Memory B cell (primary cell): ENCODE measurements at places on chromosomes 16 and 17.

GRCh38 chr17:10162096-10162495 lies 36.3 kb downstream of the GAS7 start:
- DNase-seq: no peak

GRCh38 chr17:56870081-56870651 lies 36.2 kb downstream of the DGKE start:
- DNase-seq: no peak

- DNase-seq: no peak
Observed at GRCh38 chr16:89623511-89624261, 10.2 kb downstream of the DPEP1 start.

GRCh38 chr16:70700101-70701020 lies 14.5 kb upstream of the MTSS2 start:
- DNase-seq: no peak

DNA sequence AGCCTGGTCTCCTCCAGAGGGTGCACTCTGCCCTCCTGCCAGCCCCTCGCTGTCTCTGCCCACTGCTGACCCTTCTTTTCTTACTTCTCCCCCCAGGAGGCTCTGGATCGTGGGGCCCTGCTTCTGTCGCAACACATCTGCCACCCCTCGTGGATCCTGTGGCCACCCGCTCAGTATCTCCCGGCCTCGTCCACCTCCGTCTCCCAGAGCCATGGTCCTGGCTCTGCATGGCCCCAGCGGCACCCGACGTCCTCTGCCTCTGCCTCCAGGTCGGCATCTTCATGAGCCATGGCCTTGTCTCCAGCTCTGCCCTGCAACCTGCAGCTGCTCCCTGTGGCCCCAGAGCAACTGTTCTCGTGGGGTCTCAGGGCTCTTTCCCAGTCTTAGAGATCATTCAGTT lies 12.1 kb upstream of the ACSF3 start:
- no peak for DNase-seq

GRCh38 chr16:88365244-88365865 lies 17.4 kb upstream of the ZNF469 start:
- DNase-seq: no peak

DNA sequence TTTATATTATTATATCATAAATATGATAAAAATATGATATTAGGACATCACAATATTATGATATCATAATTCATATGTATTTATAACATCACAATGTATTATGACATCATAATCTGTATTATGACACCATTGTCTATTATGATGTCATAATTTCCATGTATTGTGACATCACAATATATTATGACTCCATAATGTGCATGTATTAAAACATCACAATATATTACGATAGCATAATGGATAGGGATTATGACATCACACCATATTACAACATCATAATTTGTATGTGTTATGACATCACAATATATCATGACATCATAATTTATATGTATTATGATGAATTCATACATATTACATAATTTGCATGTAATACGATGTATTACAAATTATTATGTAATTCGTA lies 1755.9 kb downstream of the TP53TG3F start:
- DNase-seq: no peak

- DNase-seq: no peak
Observed at GRCh38 chr17:65370669-65371131, 190.7 kb downstream of the AXIN2 start.

- DNase-seq: no peak
Observed at GRCh38 chr17:61750656-61751055, 112.7 kb downstream of the BRIP1 start.

DNA sequence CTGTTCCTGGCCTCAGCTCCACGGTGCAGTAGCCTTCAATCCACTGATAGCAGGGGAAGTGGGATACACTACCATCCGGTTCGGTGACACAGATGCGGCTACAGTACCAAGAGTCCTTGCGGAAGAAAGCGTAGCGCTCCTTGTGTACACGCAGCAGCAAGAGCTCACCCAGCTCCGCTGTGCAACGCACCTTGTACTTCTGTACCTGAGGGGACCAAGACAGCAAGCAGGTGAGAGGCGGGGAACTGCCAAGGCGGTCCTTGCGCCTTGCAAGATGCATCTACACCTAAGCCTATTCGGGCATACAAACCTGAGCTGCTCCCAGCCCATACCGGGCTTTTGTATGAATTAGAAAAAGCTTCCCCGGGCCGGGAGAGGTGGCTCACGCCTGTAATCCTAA lies 1.5 kb downstream of the ALOXE3 start:
- DNase-seq: no peak

DNA sequence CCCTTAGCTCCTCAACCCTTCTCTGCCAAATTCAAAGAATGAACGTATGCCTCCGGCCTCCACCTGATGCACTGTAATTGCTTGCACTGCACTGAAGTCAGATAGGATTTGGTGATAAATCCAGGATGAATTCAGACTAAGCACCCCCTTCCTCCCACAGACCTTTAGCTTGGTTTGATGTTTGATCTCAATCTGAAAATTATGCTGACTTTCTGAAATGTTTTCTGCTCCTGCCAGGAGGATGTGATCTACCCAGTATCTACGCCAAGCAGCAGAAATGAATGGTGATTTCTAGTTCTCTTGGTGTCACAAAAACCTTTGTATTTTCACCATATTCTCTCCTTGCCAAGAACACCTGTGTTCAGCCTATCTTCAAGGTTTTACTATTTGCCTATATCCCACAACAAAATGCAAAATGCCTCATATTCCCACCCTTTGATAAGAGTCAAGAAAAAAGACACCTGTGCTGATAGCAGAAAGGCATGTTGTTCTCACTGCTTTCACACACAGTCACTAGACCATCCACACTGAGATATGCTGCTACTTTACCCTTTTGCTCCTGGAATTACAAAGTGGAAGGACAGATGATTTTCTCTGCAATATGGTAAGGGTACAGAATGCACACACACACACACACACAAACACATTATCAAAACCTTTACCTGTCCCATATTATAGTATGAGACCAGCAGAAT lies 14.7 kb downstream of the RFFL start:
- no peak for DNase-seq

DNA sequence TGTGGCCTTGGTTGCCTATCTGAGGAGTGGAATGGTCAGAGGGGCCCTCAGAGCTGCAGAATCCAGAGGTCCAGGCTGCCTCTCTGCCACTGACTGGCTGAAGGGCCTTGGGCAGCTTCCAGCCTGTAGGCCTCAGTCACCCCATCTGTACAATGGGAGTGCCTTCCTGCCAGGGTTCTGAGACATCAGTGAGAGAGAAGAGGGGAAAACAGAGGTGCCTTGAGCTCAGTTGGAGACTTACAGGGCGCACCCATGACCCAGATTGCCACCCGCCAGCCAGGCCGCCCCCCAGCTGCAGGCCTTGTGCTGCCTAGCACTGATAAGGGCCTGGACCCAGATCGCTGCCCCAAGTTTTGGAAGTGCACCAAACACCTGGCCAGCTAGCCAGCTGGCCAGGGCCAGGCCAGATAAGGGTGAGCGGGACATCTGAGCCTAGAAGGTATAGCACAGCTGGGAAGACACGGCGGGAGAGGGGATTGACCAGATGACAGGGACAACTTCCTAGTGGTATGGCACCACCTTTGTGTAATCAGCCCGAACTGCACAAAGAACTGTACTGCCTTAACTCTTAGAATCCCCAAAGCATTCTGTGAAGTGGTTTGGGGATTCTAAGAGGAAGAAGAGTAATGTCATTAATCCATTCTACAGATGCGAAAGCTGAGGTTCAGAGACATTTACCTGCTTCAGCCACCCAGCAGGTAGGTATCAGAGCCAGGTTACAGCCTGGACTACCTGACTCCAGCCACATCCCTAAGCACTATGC lies 1.4 kb downstream of the SLC4A1 start:
- no peak for DNase-seq

GRCh38 chr17:77446940-77447634 lies 306.3 kb downstream of the SEC14L1 start:
- DNase-seq: no peak

DNA sequence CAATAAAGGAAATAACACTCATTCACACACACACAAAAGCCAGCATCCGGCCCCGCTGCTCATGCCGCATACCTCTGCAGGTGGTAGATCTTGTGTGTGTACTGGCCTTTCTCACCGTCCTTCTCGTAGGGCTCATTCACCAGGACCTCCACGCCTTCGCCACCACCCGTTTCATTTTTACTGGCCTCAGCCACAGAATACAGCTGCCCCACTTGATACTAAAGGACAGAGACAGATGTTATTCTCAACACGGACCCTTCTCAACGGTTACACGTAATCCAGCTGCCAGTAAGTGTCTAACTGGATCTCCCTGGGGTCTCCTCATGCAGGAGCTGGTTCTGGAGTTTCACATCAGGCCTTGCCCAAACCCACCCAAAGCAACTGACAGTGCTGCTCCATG lies 9.7 kb downstream of the PITPNA start:
- DNase-seq: no peak

DNA sequence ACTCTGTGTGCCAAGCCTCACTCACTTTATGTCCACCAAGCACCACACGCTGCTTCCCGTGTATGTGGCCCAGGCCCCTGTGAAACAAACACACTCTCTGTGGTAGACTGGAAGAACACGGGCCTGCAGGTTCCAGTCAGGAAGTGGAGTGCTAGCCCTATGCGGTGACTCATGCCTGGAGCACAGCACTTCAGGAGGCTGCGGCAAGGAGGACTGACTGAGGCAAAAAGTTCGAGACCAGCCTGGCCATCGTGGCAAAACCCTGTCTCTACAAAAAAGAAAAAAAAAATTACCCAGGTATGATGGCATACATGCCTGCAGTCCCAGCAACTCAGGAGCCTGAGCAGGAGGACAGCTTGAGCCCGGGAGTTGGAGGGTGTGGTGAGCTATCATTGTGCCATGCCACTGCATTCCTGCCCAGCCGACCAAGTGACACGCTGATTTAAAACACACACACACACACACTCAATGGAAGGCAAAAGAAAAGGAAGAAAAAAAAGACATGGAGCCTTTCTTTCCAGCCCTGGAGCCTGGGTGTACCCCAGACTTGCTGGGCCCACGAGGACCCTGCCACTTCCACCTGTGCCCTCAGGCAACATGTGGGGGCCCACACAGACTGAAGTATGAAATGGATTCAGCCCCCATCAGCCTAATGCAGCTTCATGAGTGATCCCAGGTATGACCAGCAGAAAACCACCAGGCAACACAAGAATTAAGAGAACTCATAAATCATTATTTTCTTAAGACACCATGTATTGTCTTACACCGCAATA lies 126.6 kb downstream of the ANKRD11 start:
- no peak for DNase-seq

GRCh38 chr16:30570636-30571444 lies 674 bp downstream of the ZNF688 start:
- DNase-seq: no peak

DNA sequence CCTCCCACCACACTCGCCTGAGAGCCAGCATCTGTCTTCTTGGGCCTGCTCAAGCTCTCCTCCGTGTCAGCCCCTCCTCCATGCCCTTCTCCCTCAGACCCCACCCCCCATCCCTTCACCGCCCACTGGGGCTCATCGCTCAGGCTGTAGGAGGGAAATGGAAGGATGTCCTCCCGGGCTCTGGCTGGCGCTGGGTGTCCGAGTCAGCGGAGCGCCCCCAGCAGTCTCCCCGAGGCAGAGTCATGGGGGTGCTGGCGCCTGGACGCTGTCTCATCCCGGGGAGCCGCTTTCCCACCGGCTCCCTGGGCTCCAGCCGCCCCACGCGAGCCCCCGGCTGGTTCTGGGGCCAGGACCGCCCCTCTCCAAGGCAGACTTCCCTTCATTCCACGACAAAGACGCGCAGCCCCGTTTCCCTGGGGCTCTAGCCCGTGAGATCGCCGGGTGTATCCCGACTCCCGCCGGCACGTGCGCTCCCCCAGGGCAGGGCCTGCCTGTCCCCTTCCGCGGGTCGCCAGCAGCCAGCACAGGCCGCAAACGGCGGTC lies 428 bp upstream of the ANTKMT start:
- DNase-seq: no peak

- no peak for DNase-seq
Observed at GRCh38 chr17:4720787-4721186, 10.4 kb downstream of the ARRB2 start.

DNA sequence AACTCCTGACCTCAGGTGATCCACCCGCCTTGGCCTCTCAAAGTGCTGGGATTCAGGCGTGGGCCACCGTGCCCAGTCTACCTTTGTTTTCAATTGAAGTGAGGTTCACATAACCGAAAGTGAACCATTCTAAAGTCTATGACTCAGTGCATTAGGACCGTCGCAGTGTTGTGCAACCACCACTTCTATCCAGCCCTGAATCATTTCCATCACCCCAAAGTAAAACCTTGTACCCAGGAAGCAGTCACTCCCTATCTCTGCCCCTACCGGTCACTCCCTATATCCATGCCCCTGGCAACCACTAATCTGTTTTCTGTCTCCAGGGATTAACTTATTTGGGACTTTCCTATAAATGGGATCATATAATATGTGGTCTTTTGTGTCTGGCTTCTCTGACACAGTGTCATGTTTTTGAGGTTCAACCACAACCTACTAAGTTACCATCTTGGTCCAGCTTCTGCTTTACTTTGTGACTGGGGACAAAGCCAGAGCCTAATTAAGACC lies 28.3 kb upstream of the CDC42EP4 start:
- no peak for DNase-seq

GRCh38 chr17:4206962-4207361 lies 56.8 kb downstream of the ANKFY1 start:
- DNase-seq: no peak

- no peak for DNase-seq
Observed at GRCh38 chr17:55121268-55121667, 143.5 kb upstream of the HLF start.

- DNase-seq: peak; percentile 78
Observed at GRCh38 chr17:32876417-32877163, at the start of gene MYO1D. TSS of gene MYO1D (minus strand) at chr17:32877124. CDS start at chr17:32876872, 252 bp downstream.

DNA sequence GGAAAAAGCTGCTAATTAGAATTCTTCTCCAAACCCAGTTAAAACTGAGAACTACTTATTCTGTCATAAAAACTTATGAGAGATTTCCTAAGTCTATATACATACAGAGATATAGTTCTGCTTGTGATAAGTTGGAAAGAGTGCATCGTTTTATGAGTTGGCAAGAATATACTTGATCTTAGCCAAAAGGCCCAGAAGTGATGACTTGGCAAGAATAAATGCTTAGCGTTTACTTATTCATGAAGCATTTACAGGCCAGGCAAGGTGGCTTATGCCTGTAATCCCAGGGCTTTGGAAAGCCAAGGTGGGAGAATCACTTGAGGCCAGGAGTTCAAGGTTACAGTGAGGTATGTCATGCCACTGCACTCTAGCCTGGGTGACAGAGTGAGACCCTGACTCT lies 81.7 kb downstream of the CYB561 start:
- DNase-seq: no peak

- peak; percentile 19 for DNase-seq
Observed at GRCh38 chr17:58352596-58353388, 791 bp upstream of the SUPT4H1 start.

GRCh38 chr17:66115246-66115645 lies 76.7 kb downstream of the CEP112 start:
- no peak for DNase-seq

DNA sequence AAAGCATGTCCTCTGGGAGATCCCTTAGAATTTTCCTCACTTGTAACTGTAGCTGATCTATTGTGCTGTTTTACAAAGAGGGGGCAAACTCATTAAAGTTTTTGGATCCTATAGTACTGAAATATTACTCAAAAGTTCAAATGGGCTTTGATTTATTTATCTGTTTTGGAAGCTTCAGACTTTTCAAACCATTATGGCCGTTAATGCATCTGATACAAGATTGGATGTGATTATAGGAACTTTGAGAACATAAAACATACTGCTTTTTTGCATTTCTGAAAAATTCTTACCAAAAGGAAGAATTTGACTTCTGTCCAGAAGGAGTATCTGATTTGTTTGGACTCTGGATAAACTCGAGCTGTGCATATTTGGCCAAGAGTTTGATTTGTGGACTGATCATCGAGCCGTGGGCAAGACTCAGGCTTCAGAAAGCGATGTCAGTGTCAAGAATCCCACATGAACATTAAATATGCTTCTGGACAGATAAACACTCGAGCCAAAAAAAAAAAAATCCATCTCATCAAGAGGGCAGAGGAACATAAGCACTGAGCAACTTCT lies 8.2 kb upstream of the MARCHF10 start:
- no peak for DNase-seq
